ENCODE measurements at places on chromosomes 4 and X. TPM values are rescaled to one million over a fixed set of nuclear protein-coding genes. Genes with fewer than 3 reads are reported as not detected.

GRCh38 chrX:63561425-63561824 lies 210.3 kb upstream of the SPIN4 start:
- peak overlapping the region; percentile 63 for H3K4me3 ChIP-seq
- H3K27me3 ChIP-seq = no peaks in the 10 kb centered on the region
- no peak overlapping the region for H3K27ac ChIP-seq
- no peaks in the 10 kb centered on the region for H3K36me3 ChIP-seq
- H3K4me1 ChIP-seq = peaks cover 9% of the 10 kb centered on the region
- DNase-seq = no peak

DNA sequence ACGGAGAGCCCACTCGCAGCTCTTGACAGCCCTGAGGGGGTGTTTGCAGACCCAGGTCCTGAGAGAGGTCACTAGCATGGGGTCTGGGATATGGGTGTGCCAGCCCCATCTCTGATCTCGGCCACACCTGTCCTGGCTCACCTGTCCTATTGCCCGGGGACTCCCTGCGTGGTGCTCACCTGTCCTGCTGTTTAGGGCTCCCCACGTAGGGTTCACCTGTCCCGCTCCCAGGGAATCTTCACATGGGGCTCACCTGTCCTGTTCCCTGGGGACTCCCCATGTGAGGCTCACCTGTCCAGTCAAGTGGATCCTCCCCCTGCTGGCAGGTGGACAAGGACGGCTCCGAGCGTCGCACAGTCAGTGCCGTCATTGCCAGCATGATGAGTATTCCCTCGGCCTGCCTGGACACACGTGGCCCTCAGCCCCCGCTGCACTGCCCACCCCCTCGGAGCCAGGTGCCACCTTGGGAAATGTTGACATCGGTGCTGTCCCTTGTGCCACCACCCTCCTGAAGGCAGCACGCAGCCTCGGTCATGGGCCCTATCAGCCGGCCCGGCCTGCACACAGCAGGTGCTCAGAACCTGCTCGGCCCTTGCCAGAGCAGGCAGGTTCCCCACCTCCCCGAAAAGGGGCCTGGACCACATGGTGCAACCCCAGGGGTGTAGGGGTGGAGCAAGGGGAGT lies 6.3 kb downstream of the SLC49A3 start:
- H3K4me1 ChIP-seq = peaks cover 67% of the 10 kb centered on the region
- H3K4me3 ChIP-seq = peak overlapping the region; percentile 60
- H3K27me3 ChIP-seq = no peaks in the 10 kb centered on the region
- no peaks in the 10 kb centered on the region for H3K36me3 ChIP-seq

GRCh38 chr4:141020801-141021261 lies 112.4 kb downstream of the RNF150 start:
- no peak overlapping the region for H3K4me3 ChIP-seq
- H3K36me3 ChIP-seq = no peaks in the 10 kb centered on the region
- no peak for DNase-seq

GRCh38 chrX:49204709-49205108 lies 4.7 kb upstream of the SYP start:
- peaks cover 3% of the 10 kb centered on the region for H3K4me1 ChIP-seq
- DNase-seq = no peak
- H3K4me3 ChIP-seq = no peak overlapping the region
- no peak overlapping the region for H3K27ac ChIP-seq
- H3K36me3 ChIP-seq = no peaks in the 10 kb centered on the region
- peaks cover 2% of the 10 kb centered on the region for H3K27me3 ChIP-seq

DNA sequence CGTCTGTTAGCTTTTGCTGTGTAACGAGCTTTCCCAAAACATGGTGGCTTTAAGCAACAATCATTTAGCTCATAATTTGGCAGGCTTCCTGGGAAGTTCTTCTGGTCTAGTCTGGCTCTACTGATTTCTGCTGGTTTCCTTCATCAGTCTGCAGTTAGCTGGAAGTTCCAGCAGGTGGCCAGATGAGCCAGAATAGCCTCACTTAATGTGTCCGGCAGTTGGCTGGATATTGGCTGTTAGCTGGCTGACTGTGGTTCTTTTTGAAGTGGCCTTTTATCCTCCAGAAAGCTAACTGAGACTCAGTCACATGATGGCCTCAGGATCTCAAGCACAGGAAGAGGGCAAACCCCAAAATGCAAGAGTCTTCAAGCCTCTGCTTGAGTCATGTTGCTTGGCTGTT lies 34.9 kb downstream of the FTHL17 start:
- H3K27me3 ChIP-seq = no peaks in the 10 kb centered on the region
- no peak overlapping the region for H3K27ac ChIP-seq
- H3K4me1 ChIP-seq = no peaks in the 10 kb centered on the region

The ADGRL3 gene
- total RNA-seq = 10.1 TPM

DNA sequence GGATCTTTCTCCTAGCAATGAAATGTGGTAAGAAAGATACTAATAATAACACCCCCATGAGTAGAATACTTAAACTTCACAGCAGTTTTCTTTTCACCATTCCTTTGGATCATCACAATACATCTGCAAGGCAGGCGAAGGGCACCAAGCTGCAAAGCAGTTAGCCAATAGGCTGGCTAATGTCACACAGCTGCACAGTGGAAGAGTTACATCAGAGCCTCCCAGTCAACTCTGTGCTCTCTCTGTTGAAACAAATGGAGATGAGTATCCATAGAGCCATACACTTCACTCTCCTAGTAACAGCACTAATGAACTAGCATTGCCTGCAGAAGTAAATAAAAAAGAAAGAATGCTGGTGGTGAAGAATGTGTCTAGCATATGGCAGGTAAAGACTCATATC lies 139.0 kb downstream of the ATG4A start:
- H3K27ac ChIP-seq = no peak overlapping the region
- no peaks in the 10 kb centered on the region for H3K27me3 ChIP-seq
- DNase-seq = no peak

DNA sequence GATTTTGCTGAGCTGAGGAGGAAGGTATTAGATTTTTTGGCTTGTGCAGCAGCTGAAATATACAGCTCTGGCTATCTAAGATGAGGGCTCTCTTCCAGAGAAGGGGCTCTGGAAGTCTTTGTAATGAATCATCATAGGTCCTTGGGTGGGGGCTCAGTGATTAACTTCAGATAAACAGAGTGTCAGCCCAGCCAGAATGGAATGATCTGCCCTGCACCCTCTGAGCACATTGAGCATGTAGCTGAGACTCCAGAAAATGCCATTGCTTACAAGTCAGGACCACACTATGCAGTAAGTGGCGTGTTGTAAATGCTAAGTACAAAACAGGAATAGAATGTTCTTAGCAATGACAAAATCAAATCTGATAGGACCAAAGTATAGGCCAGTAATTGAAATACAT lies 836.0 kb downstream of the PDHA2 start:
- H3K27ac ChIP-seq = no peak overlapping the region
- H3K4me1 ChIP-seq = no peaks in the 10 kb centered on the region
- no peak for DNase-seq
- H3K27me3 ChIP-seq = no peaks in the 10 kb centered on the region

DNA sequence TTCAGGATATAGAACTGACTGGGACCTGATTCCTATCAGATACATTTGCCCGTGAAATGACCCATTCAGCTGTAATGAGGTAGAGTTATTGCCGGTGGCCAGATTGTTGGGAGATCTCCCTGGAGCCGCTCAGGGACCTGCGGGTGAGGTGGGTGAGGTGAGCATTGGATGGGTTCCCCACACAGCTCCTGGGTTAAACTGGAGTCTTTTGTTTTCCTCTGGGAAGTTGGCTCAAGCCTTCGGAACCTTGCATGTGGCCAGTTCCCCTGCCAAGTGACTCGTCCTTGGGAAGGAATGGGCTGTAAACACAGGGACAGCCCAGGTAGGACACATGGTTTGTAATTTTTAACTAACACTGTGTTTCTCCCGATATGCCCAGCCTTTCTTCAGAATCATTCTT lies 31.6 kb upstream of the KIT start:
- H3K27ac ChIP-seq = peak overlapping the region; percentile 14
- H3K27me3 ChIP-seq = no peaks in the 10 kb centered on the region
- H3K4me3 ChIP-seq = no peak overlapping the region

- DNase-seq = no peak
- no peaks in the 10 kb centered on the region for H3K36me3 ChIP-seq
- no peak overlapping the region for H3K4me3 ChIP-seq
- H3K4me1 ChIP-seq = peaks cover 26% of the 10 kb centered on the region
- H3K27me3 ChIP-seq = no peaks in the 10 kb centered on the region
- no peak overlapping the region for H3K27ac ChIP-seq
Observed at GRCh38 chrX:65647801-65648200, 19.7 kb upstream of the MSN start.

- no peaks in the 10 kb centered on the region for H3K36me3 ChIP-seq
- H3K27ac ChIP-seq = no peak overlapping the region
- no peaks in the 10 kb centered on the region for H3K27me3 ChIP-seq
- no peaks in the 10 kb centered on the region for H3K4me1 ChIP-seq
- DNase-seq = no peak
- no peak overlapping the region for H3K4me3 ChIP-seq
Observed at GRCh38 chr4:64095398-64095797, 313.9 kb downstream of the TECRL start.

- H3K36me3 ChIP-seq = no peaks in the 10 kb centered on the region
- H3K4me3 ChIP-seq = no peak overlapping the region
- H3K4me1 ChIP-seq = no peaks in the 10 kb centered on the region
- no peak overlapping the region for H3K27ac ChIP-seq
- H3K27me3 ChIP-seq = no peaks in the 10 kb centered on the region
Observed at GRCh38 chr4:123682931-123683330, 286.3 kb downstream of the SPRY1 start.

The SPACA5 gene
- not detected for total RNA-seq

DNA sequence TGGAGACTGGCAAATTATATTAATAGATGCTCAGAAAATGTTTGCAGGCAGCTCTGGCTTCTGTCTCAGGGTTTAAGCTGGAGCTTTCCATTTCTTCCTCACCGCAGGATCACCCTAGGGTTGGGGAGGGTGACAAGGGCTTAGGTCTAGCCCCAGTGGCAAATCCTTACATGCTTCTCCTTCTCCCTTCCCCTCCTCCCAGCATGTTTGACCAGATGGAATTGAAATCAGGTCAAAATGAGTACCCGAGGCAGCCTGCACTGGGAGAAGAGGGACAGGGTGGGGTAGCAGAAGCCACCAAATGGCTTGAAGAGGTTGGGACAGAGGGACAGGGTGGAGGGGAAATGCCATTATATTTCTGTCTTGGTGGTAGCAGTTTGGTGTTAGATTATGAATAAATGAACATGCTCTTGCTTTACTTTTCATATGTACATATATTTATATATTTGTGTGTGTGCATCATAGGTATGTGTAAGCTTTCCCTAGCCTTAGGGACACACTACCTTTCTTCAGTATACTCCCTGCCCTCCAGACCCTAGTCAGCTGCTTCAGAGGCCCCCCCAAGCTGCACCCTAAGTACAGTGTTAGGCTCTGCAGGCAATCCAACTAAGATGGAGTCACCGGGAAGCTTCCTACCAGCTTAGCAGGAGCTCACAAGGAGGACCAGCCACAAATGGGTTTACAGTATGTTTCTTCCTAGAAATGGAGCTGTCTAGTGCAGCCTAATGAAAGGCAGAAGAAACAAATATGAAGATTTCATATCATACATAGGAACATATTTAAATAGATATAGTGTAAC lies 1.8 kb downstream of the TMEM35A start:
- no peaks in the 10 kb centered on the region for H3K27me3 ChIP-seq
- DNase-seq = no peak
- H3K4me1 ChIP-seq = no peaks in the 10 kb centered on the region

The RHOXF1 gene
- total RNA-seq = 2.1 TPM

The FAM156B gene
- total RNA-seq = 51.6 TPM

GRCh38 chr4:186553717-186554116 lies 1.6 kb downstream of the MTNR1A start:
- H3K27me3 ChIP-seq = peaks cover 45% of the 10 kb centered on the region
- no peak overlapping the region for H3K27ac ChIP-seq
- no peak overlapping the region for H3K4me3 ChIP-seq
